Activated CD4-positive, alpha-beta memory T cell treated with anti-CD3 and anti-CD28 coated beads for 36 hours (primary cell): ENCODE measurements at places on chromosomes 6 and 20. TPM values are rescaled to one million over a fixed set of nuclear protein-coding genes. Genes with fewer than 3 reads are reported as not detected.

GRCh38 chr20:3203315-3204123, 963 bp downstream of the DDRGK1 start:
- peaks cover 15% of the 10 kb centered on the region for H3K4me1 ChIP-seq
- H3K27ac ChIP-seq, result peak overlapping the region; percentile 97
- peak; percentile 74 for DNase-seq
- peak overlapping the region; percentile 97 for H3K4me3 ChIP-seq

DNA sequence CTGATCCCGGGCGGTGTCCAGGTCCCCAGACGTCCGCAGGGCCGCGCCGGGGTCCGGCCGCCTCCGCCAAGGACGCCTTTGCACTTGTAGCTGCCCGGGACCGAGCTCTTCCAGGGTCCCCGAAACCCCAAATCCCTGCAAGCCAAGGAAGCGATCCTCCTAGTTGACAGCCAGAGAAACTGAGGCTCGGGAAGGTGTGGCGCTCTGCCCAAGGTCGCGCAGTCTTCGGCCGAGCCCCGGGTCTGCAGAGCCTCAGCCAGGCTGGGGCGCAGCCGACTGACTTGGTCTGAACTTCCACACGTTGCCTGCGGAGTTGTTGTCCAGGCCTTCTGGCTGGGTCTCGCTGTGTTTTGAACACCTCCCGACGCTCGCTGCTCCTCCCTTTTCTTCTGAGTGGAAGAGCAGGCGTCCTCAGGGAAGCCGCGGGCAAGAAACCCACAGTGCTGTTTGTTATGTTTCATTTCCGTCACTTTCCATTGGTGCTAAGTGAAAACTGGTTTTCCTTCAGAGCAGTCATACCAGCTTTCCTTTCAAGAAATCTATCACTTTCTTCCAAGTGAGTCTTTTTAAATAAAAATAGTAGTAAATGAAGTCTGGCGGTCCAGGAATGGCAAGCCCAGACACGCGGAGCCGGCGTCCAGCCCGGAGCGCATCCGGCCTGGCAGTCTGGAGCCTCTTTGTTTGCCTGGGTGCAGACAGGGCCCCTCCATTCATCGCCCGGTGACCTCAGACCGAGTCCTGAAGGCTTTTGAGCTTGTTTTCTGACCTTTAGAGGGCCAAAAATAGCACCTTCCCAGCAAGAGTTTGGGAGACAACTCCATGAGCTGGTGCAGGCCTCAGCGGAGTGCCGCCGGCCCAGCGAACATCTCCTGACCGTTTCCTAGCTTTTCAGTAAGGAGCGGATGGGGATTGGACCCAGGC, 698 bp downstream of the FAM210B start:
- H3K27me3 ChIP-seq, result no peaks in the 10 kb centered on the region
- peak overlapping the region; percentile 83 for H3K4me3 ChIP-seq
- peaks cover 14% of the 10 kb centered on the region for H3K4me1 ChIP-seq

DNA sequence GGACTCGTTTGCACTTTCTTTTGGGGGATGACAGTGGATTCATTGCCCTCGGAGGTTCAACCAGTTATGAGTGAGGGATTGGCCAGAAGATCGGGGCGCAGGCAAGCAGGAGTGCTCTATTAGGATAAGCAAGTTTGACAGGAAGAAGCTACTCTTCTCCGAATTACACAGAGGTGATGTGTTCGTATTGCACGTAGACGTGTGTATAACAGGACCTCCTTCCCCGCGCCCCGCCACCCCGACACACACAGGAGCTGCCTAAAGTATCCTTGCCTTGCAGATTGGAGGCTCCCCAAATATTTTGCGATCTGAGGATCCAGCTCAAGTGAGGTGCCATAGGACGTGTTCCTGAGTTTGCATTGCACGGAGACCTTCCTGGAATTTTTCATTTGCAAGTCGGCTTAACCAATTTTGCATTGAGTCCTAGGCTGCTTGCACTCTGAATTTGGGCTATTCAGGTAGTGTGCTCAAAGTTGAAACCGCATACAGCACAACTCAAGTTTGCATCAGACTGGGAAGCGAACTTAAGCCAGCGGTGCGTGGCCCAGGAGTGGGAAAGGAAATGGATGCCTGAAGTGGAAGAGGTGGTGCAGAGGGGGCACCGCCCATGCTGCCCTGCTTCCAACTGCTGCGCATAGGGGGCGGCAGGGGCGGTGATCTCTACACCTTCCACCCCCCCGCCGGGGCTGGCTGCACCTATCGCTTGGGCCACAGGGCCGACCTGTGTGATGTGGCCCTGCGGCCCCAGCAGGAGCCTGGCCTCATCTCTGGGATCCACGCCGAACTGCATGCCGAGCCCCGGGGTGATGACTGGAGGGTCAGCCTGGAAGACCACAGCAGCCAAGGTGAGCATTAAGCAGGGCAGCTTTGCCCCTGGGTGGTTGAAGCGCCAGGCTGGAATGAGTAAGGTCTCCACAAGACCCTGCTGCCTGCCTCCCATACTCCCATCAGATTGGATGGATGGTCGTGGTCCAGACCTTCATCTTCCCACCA, 770 bp downstream of the TCF19 start:
- peaks cover 37% of the 10 kb centered on the region for H3K4me1 ChIP-seq
- peak overlapping the region; percentile 92 for H3K4me3 ChIP-seq
- H3K27ac ChIP-seq, result peak overlapping the region; percentile 73
- peaks cover 2% of the 10 kb centered on the region for H3K27me3 ChIP-seq
- H3K36me3 ChIP-seq, result peaks cover 62% of the 10 kb centered on the region
- peak; percentile 49 for DNase-seq

DNA sequence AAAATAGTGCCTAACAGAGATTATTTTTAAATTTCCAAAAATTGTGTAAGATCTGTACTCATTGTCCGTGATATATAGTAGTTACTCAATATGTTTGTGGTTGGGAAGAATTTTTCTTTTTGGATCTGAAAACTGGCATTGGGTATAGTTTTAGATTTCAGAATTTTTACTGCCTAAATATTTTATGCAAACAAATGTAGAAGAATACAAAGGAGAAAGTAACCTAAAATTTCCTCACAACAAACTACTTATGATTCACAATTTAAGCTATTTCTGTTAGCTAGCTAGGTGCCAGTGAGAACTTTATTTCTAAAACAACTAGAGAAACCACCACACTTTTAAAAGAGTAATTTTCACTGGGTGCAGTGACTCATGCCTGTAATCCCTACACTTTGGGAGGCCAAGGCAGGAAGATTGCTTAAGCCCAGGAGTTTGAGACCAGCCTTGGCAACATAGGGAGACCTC, 38.8 kb downstream of the SESN1 start:
- H3K36me3 ChIP-seq, result no peaks in the 10 kb centered on the region
- no peak overlapping the region for H3K27ac ChIP-seq
- DNase-seq, result no peak
- no peak overlapping the region for H3K4me3 ChIP-seq

DNA sequence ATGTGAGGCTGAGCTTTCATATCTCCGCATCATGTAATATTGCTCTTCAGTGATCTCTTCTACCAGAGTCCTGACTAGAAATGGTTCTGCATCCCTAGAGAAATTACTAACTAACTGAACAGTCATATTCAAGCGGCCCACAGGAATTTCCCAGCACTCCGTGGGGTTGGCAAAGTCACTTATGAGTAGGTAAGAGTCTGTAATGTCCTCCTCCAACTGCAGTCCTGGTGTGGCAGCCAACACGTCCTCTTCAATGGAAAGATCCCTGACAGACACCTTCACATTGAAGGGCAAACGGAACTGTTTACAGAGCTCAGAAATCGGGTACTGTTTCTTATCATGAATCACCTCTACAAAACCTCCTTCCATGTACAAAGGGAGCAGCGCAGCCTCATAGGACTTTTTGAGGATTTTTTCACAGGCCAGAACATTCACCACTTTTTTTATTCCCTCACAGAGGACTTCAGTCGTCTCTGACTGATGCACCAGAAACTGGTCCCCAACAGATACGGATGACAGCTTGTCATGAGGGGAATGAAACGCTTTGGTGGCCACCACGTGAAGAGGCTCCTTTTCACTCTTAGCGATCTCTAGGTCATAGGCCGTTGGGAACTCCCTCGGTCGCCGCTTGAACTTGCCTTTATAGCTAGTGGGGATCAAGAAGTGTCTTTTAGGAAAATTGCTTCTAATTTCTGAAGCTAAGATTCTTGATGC, 87.7 kb downstream of the THEMIS start:
- H3K27ac ChIP-seq, result peak overlapping the region; percentile 78
- DNase-seq, result peak; percentile 67
- H3K4me3 ChIP-seq, result peak overlapping the region; percentile 60
- peaks cover 8% of the 10 kb centered on the region for H3K36me3 ChIP-seq
- no peaks in the 10 kb centered on the region for H3K27me3 ChIP-seq
- peaks cover 87% of the 10 kb centered on the region for H3K4me1 ChIP-seq

DNA sequence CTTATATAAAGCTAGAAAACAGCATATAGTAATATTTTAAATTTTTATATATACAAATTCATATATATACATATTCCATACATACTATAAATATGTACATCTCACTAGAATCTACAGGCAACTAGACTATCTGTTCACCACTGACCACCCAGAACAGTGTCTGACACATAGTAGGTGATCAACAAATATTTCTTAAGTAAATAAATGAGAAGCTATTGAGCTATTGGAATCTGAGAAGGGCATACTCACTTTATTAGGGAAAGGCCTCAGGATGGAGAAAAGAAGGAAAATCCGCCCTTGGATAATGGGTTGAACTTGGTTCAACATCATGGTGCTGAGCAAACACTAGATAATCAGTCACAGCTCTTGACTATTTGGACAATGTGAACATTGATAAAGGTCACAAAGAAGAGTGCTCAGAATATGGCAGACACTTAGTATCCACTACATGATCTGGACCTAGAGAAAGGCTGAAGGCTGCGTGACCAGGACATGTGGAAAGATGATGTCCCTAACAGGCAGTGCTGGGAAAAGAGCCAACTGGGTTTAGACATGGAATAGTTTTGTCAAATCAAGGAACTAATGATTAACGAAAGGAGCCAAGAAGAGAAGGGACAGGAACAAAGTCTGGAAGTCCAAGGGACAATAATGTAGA, 186.1 kb downstream of the TASP1 start:
- H3K27ac ChIP-seq, result no peak overlapping the region
- H3K36me3 ChIP-seq, result peaks cover 28% of the 10 kb centered on the region
- DNase-seq, result no peak
- H3K4me3 ChIP-seq, result no peak overlapping the region
- H3K4me1 ChIP-seq, result no peaks in the 10 kb centered on the region

GRCh38 chr6:4568138-4568537, 208.1 kb upstream of the CDYL start:
- H3K27me3 ChIP-seq, result no peaks in the 10 kb centered on the region
- no peaks in the 10 kb centered on the region for H3K4me1 ChIP-seq
- H3K27ac ChIP-seq, result no peak overlapping the region
- no peak overlapping the region for H3K4me3 ChIP-seq
- H3K36me3 ChIP-seq, result peaks cover 1% of the 10 kb centered on the region

- peaks cover 5% of the 10 kb centered on the region for H3K27me3 ChIP-seq
- no peak for DNase-seq
- no peak overlapping the region for H3K4me3 ChIP-seq
- no peaks in the 10 kb centered on the region for H3K4me1 ChIP-seq
- H3K36me3 ChIP-seq, result no peaks in the 10 kb centered on the region
- H3K27ac ChIP-seq, result no peak overlapping the region
Measured at GRCh38 chr6:34005901-34006531, 139.9 kb downstream of the GRM4 start.

DNA sequence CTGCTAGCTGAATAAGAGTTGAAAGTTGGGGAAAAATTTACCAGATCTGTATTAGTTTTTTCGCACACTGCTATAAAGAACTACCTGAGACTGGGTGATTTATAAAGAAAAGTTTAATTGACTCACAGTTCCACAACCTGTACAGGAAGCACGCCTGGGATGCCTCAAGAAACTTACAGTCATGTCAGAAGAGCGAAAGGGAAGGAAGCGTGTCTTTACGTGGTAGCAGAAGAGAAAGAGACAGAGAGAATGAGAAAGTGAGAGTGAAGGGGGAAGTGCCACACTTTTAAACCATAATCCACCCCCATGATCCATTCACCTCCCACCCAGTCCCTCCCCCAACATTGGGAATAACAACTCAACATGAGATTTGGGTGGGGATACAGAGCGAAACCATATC, 79.6 kb downstream of the KHDC1L start:
- peak; percentile 20 for DNase-seq
- H3K36me3 ChIP-seq, result no peaks in the 10 kb centered on the region
- H3K27me3 ChIP-seq, result no peaks in the 10 kb centered on the region
- H3K27ac ChIP-seq, result no peak overlapping the region
- no peak overlapping the region for H3K4me3 ChIP-seq

- no peaks in the 10 kb centered on the region for H3K36me3 ChIP-seq
- DNase-seq, result no peak
- H3K4me1 ChIP-seq, result peaks cover 34% of the 10 kb centered on the region
- no peak overlapping the region for H3K4me3 ChIP-seq
- H3K27ac ChIP-seq, result no peak overlapping the region
Measured at GRCh38 chr6:87806635-87807034, 104.6 kb upstream of the AKIRIN2 start.

DNA sequence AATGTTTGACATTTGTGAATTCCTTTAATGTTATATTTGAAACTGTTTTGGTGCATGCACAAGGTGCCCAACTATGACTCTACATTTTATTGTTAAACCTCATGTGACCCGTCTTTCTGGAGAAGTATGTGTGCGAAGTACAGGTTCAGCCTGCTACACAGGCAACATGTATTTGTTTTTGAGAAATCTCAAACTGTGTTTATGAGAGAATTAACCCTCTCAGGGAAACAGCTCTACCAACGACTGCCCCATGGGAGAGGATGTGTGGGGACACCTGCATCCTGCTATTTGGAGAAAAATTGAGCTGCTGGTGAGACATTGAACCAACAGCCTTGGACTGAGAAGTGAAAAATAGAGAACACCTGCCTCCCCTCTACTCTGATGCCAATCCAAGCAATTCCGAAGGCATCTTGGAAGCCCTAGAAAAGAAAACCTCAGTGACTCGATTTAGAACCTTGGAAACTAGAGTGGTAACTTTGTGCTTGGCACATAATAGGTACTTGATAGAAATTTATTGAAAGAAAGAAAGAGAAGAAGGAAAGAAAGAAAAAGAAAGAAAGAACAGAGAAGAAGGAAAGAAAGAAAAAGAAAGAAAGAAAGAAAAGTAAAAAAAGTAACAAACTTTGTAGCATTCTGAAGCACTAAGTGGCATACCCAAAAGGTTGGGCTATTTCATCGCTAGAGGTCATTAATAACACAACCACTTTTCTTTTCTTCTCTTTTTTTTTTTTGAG, 2.9 kb upstream of the AKAP12 start:
- H3K27me3 ChIP-seq, result peaks cover 34% of the 10 kb centered on the region
- H3K4me3 ChIP-seq, result no peak overlapping the region
- H3K27ac ChIP-seq, result no peak overlapping the region
- DNase-seq, result no peak
- peaks cover 13% of the 10 kb centered on the region for H3K4me1 ChIP-seq

PCNA gene
- 554 TPM for total RNA-seq

DPPA5 gene
- total RNA-seq, result not detected

RPN2 gene
- total RNA-seq, result 123 TPM

UST gene
- total RNA-seq, result 4.9 TPM

ZNF334 gene
- total RNA-seq, result 1.1 TPM

ZSCAN23 gene
- 1.1 TPM for total RNA-seq
